Occipital lobe (tissue), 3 donors: ENCODE measurements at places on chromosomes 13 and 19. TPM values are rescaled to one million over a fixed set of nuclear protein-coding genes. Genes with fewer than 3 reads are reported as not detected.

The URAD gene
- total RNA-seq = not detected

The FARP1 gene
- total RNA-seq = 86.7 TPM

The SULT2A1 gene
- not detected for total RNA-seq

The NCAN gene
- 161 TPM for total RNA-seq

- DNase-seq = peak; percentile 34
Measured at GRCh38 chr19:35903550-35904179, 1.3 kb downstream of the HCST start.

DNA sequence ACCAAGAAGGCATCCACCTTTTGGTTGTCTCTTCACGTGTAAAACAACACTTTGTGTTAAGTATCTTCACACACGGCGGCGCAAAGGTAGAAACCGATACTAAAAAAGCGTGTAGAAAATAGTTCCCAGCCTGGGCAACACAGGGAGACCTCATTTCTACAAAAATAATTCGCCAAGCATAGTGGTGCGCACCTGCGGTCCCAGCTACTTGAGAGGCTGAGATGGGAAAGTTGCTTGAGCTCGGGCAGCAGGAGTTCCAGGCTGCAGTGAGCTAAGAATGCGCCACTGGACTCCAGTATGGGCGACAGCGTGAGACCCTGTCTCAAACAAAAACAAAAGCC is 573 bp upstream of the ERCC5 start:
- DNase-seq = no peak

GRCh38 chr13:113448545-113448884 is 4.8 kb downstream of the ADPRHL1 start:
- no peak for DNase-seq

DNA sequence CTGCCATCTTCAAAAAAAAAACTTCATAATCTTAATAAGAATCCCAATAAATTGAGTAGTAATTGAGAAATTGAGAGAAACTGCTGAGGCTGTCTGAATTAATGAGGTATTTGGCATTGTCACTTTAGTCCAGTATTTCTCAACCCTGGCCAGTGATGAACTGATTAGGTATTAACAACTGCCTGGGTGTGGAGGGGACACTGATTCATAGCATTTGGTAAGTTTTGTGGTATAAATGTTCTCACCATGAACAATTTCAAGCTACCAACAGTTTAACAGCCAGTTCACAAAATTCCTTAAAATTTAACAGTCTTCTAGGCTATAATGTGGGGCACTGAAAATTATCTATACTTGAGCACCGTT is 18.3 kb downstream of the GPC6 start:
- no peak for DNase-seq

DNA sequence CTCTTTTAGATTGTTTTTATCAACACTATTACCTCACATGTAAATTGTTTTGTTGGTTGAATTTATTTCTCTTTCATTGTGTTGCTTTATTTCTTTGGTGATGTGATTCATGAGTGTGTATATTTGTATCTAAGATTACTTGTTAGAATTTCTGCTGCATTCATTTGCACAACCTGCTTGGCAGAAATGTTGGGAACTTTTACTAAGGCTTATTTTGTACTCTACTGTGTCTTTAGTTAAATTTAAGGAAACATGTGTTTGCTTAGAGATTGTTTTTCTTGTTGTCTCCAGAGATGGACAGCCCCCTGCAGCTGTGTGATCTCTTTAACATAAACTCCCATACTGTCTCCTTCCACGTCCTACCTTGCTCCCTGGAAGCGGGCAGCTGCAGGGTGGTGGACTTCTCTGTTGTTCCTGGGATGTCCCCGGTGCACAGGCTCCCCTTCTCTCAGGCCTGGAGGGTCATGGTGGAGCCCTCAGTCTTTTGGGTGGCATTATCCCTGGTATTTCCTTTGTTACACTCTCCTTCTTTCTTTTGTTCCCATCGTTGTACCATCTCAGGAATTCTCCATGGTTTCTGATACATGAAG is 212.0 kb upstream of the SPRY2 start:
- no peak for DNase-seq

GRCh38 chr13:39770221-39771090 is 115.0 kb downstream of the COG6 start:
- no peak for DNase-seq

GRCh38 chr19:57348136-57348535 is 2.9 kb upstream of the ZNF304 start:
- no peak for DNase-seq

GRCh38 chr13:110280985-110281688 is 25.8 kb downstream of the COL4A1 start:
- DNase-seq = no peak

DNA sequence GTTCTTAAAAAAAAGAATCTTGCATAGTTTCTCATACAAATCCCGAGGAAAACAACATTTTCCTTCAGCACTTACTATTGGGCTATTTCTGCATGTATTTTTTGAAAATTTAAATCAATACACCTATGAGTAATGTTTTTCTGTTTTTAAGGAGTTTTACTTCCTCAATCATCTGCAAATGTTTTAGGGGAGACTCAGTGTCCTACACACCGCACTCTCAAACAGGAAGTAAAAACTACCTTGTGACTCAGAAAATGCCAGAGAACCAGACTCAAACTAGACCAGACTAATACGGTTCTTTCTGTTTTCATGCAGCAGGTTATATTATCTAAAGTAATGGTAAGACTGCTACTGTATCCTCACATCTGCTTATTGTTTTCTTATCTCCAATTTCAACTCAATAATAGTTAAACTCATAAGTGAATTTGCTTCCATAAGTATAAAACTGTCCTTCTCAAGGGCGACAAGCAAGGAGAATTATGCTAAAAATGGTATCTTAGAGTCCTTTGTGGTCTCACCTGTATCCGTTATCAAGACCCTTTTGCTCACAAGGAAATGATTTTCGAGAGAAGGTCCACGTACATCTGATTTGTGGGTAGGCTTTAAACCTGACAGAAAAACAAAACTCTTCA is 52.5 kb downstream of the FLT3 start:
- no peak for DNase-seq
